Naive thymus-derived CD8-positive, alpha-beta T cell (primary cell): ENCODE measurements at places on chromosomes 5 and 9. TPM values are rescaled to one million over a fixed set of nuclear protein-coding genes. Genes with fewer than 3 reads are reported as not detected.
A peak's percentile ranks its signal among the peaks of the same experiment; 100 is the strongest.

DNA sequence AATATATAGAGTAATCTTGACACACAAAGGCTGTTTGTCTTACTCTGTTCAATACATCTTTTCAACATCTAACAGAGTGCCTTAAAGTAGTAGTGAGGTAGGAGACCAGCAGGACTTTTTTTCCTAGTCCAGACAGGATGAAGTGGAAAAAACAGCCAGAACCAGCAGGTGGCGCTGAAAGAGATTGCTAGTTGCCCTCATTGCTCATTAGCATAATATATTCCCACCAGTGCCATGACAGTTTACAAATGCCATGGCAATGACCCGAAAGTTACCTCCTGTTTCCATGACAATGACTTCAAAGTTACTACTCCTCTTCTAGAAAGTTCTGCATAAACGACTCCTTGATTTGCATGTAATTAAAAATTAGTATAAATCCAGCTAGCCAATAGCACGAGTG is 387.4 kb downstream of the ACTL7B start:
- DNase-seq: no peak
- no peaks in the 10 kb centered on the region for H3K36me3 ChIP-seq
- H3K27ac ChIP-seq: no peak overlapping the region
- H3K27me3 ChIP-seq: peaks cover 2% of the 10 kb centered on the region
- no peaks in the 10 kb centered on the region for H3K4me1 ChIP-seq

DNA sequence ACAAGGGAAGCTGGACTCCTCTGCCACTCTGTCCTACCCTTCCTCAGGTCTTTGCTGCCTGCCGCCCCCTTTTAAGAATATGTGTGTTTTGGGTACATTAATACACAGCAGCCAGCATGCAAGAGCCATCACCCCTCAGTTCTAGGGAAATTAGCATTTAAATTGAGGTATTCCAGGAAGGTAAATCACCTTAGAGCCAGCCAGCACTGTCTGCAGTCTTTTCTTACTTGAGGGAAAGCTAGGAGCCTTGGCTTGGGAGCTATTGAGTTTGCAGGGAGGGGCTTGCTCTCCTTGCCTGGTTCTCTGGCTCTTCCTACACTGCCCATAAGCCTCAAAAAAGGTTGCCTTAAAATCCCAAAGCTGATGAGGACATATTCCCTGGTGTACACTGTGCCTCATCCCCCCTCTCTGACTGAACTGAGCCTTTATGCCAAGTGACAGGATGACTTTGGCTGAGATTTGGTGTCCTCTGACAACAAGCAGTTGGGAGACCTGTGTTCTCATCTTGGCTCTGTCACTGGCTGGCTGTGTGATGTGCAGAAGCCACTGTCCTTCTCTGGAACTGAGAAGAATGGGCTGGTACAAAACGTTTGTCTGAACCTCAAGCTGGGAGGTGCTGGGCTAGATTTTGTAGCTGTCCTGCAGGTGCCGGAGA is 54.1 kb downstream of the TRIM32 start:
- H3K4me1 ChIP-seq: peaks cover 3% of the 10 kb centered on the region
- DNase-seq: no peak
- no peaks in the 10 kb centered on the region for H3K36me3 ChIP-seq
- H3K27ac ChIP-seq: no peak overlapping the region
- no peak overlapping the region for H3K4me3 ChIP-seq

DNA sequence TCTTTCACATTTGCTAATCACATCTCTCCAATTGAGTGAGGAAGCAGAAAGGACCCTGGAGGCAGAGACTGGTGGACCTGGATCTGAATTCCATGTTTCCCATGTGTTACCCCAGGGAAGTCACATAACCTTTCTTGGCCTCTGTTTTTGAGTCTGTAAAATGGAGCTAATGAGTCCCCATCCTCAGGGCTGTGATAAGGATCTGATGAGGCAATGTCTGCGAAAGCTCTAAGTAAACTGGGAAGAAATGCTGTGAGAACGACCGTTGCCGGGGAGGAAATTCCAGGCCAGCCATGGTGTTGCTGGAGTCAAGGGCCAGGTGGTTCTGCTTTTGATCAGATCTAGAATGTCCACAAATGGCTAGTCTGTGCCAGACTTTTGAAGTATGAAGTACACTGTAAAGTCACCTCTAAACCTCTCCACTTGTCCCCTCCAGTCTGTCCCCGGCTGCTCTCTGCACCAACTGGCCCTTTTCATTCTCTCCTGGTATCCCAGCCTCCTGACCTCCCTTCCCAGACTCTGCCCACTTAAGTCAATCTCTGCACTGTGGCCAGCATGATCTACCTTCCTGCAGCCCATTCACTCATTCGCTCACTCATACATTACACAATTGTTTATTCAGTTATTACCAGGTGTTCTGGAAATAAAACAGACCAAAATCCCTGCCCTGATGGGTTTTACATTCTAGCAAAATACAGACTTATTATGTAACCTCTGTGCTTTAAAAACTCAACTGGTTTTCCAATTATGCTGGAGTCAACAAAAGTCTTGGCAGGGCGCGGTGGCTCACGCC is 32.5 kb upstream of the N4BP3 start:
- H3K4me1 ChIP-seq: peaks cover 5% of the 10 kb centered on the region
- H3K36me3 ChIP-seq: no peaks in the 10 kb centered on the region
- no peak for DNase-seq
- H3K27me3 ChIP-seq: no peaks in the 10 kb centered on the region

DNA sequence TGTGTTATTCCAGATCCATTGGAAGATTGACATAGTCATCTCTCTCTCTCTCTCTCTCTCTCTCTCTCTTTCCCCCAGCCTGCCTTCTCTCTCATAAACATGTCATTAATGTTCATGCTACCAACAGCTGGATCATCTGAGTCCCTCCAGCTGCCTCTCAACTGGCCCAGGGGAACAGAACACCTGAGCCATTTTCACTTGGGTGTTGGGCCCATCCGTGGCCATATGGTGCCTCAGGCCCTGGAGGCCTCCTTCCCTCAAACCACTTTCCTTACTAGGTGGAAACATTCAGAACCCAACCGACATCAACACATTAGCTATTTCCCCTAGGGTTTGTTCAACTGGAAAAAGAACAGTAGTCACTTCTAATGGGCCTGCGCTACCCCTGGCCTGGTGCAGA is 196.2 kb downstream of the FRMD3 start:
- DNase-seq: no peak
- H3K4me3 ChIP-seq: no peak overlapping the region
- no peak overlapping the region for H3K27ac ChIP-seq
- no peaks in the 10 kb centered on the region for H3K36me3 ChIP-seq

DNA sequence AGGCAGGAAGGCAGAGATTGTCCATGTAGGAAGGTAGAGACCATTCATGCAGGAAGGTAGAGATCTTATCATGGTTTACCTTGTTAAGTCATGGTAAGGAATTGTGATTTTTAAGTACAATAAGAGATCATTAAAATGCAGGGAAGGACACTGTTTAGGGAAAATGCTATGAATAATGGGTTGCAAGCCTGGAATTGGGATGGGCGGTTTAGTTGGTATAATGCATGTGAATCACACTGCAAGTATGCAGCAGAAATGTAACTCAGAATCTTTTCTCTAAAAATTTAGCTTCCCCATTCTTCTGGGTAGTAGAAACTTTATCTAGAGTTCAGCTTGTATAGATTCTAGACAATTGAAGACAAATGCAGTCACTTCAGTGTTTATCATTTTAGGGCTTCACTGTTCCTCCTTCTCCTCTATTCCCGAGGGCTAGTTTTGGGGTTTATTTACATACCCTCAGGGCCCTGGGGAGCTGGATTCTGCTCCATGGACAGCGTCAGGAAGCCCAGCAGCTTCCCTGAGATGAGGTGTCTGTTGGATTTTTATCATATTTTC is 212.0 kb downstream of the SREK1 start:
- H3K27ac ChIP-seq: no peak overlapping the region
- peaks cover 20% of the 10 kb centered on the region for H3K27me3 ChIP-seq
- H3K36me3 ChIP-seq: no peaks in the 10 kb centered on the region
- no peaks in the 10 kb centered on the region for H3K4me1 ChIP-seq
- no peak overlapping the region for H3K4me3 ChIP-seq

DNA sequence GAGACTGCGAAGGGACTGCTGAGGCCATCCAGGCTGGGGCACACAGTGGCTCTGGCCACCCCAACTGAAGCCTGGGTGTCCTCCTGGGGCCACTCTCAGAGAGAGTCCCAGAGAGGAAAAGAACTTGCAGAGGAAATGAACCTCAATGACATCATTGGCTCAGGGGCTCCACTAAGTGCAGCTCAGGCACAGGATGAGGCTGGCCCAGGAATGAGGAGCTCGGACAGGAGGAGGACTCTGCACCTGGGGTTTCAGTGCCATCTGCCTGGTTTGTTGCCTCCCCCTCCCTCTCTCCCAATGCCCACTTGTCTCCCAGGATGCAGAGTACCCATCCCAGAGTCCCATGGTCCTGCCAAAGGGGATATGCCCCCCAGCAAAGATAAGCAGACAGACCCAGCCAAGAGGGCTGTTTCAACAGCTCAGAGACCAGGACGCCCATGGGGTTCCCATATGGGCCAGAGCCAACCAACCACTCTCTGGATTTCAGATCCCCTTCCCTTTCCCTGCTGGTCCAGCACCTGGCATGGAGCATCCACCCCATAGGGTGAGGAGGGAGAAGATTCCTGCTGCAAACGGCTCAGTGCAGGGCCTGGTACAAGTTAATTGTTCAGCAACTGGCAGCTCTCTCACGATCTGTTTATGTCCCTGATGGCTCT is 26.9 kb upstream of the OLFM1 start:
- no peak overlapping the region for H3K27ac ChIP-seq
- H3K27me3 ChIP-seq: peaks cover 7% of the 10 kb centered on the region
- H3K4me1 ChIP-seq: no peaks in the 10 kb centered on the region

GRCh38 chr9:16258708-16259107 is 611.8 kb downstream of the BNC2 start:
- peaks cover 11% of the 10 kb centered on the region for H3K4me1 ChIP-seq
- peak overlapping the region; percentile 32 for H3K27ac ChIP-seq
- H3K27me3 ChIP-seq: peaks cover 3% of the 10 kb centered on the region
- H3K36me3 ChIP-seq: no peaks in the 10 kb centered on the region
- no peak for DNase-seq

DNA sequence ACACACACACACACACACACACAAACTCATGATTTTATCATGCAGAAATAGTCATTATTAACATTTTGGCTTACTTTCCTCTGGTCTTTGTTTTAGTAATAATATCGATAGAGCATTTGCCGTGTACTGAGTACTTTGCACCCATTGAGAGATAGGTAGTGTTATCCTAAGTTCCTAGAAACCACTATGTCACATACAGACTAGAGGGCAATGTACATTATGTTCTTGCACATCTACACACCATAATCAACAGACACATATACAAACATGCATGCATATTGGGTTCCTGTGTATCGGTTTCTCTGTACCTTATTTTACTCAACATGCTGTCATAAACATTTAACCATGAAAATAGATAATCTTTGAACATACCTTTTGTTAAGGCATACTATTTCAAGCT is 45.7 kb downstream of the MAT2B start:
- no peak for DNase-seq
- H3K4me1 ChIP-seq: peaks cover 1% of the 10 kb centered on the region
- H3K36me3 ChIP-seq: no peaks in the 10 kb centered on the region
- H3K27ac ChIP-seq: no peak overlapping the region
- H3K27me3 ChIP-seq: peaks cover 11% of the 10 kb centered on the region

DNA sequence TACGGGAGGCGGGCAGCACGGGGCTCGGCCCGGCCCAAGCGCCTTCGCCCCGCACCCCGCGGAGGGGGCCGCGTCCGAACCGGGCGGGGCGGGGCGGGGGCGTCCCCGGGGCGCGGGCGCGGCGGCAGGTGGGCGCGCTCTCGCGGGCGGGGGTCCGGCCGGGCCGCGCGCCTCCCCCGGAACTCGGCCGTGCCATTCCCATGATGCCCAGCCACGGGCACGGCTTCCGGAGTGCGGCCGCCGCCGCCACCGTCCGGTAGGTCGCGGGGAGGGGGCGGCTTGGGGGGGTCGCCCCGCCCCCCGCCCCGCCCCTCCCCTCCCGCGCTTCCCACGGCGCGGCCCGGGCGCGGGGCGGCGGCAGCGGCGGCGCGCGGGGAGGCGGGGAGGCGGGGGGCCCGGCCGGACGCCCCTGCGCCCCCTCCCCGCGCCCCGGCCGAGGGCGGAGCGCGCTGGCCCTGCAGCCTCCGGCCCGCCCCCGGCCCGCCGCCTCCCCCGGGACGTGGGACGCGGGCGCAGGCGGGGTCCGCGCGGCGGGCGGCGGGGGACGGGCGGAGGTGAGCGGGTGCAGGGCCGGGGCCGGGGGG is at the start of gene PPP1R26:
PPP1R26 (plus strand) TSS at position 314 of the 584 bp plus-strand sequence. CDS start 4,729 bp downstream, outside the sequence.
- H3K4me3 ChIP-seq: peak within 1 kb of the TSS; percentile 90
- peaks cover 65% of the 10 kb centered on the region for H3K27me3 ChIP-seq
- no peak for DNase-seq
- no peaks in the 10 kb centered on the region for H3K36me3 ChIP-seq
- H3K27ac ChIP-seq: no peak within 1 kb of the TSS

DNA sequence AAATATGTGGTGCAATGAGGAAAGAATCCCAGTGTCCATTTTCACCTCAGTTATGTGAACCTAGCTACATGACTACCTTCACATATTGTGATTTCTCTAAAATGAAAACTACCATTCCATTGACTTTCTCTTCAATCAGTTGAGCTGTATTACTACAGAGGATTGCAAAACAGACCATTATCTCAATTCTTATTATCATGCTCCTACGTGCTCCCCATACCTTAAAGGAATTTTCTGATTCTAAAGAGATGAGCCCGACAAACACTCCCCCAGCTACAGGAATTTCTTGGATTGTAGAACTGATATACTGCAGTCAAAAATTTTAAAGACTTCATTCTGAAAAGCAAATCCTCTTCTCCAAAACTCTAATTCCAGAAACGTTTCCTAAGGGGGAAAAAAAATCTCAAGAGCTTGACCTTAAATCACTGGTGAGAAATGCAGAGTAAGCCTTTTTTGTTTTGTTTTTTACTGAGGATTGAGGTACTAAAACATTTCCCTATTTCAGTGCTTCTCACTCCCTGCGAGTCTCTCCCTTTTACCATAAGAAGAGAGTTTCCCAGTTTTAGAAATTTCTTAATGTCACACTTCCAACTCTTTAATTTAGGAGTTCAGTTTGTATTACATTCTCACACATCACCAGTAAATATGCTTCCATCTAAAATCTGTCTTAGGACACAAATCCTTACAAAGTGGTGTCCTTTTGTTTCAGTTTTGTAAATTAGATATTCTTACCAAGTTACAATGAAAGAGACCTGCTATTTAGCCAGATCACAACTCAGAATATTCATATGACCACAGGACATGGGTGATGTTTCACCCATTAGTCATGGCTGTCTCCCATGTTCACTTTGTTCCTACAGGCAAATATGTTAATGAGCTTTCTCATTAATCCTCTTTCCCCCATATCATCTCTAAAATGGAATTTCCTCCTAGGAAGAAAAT is 203.8 kb downstream of the TSSK1B start:
- no peak for DNase-seq
- no peak overlapping the region for H3K4me3 ChIP-seq
- peaks cover 2% of the 10 kb centered on the region for H3K4me1 ChIP-seq
- peaks cover 2% of the 10 kb centered on the region for H3K36me3 ChIP-seq
- no peak overlapping the region for H3K27ac ChIP-seq

The GRM6 gene
- total RNA-seq: not detected

The ADAMTS19 gene
- not detected for total RNA-seq

The CD14 gene
- total RNA-seq: 4.6 TPM

The HNRNPH1 gene
- total RNA-seq: 1,897 TPM

The PCDHB9 gene
- total RNA-seq: not detected

The CMYA5 gene
- 0.31 TPM for total RNA-seq

The TRIM36 gene
- 0.57 TPM for total RNA-seq

The SEC61B gene
- total RNA-seq: 47.4 TPM
